ENCODE measurements at places on chromosomes 12 and 14.
A peak's percentile ranks its signal among the peaks of the same experiment; 100 is the strongest.

DNA sequence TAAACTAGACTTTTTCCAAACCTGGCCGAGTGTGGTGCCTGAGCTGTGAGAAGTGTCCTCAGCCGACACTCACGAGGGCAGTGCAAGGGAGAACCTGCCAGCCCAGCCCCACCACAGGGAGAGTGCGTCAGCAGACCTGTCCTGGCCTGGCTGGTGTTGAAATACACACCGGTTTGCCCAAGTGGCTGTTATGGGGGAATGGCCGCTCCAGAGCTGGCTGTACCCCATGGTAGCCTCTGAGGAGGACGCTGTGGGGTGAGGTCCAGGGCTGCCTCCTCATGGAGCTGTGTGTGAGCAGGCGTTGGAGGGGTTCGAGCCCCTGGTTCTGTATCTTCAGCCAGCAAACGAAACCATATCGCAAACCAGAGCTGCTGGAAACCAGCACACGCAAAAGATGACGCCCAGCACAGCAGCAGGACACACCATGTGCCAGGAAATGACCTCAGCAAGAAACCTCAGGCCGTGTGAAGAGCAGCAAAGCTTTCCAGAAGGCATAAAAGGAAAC lies 9.4 kb downstream of the ANKRD9 start:
- no peak for DNase-seq

DNA sequence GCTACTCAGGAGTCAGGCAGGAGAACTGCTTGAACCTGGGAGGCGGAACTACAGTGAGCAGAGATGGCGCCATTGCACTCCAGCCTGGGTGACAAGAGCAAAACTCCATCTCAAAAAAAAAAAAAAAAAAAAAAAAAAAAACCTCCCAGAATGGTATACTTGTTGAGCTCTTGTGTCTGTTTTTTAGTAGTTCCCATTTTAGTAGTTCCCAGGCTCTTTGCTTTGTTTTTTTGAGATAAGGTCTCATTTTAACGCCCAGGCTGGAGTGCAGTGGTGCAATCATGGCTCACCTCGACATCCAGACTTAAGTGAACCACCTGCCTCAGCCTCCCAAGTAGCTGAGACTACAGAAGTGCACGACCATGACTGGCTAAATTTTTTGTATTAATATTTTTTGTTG lies 13.4 kb downstream of the ATXN2 start:
- no peak for DNase-seq

DNA sequence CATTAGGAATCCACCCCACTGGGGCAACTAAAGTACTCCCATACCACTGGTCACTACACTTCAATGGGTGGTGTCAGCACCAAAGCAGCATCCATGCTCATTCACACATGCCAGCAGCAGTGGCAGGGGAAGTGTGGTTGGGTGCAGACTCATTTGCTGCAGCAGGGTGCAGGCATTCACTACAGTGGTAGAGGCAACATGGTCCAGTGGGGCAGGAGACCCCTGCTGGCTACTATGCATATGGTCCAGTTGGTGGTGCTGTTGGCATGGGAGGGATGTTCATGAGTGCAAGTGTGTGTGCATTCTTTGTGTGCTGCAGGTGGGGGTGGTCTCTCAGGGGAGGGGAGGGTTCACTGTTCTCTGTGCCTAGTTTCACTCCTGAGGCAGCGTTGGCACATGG lies 908.4 kb upstream of the NOVA1 start:
- no peak for DNase-seq

DNA sequence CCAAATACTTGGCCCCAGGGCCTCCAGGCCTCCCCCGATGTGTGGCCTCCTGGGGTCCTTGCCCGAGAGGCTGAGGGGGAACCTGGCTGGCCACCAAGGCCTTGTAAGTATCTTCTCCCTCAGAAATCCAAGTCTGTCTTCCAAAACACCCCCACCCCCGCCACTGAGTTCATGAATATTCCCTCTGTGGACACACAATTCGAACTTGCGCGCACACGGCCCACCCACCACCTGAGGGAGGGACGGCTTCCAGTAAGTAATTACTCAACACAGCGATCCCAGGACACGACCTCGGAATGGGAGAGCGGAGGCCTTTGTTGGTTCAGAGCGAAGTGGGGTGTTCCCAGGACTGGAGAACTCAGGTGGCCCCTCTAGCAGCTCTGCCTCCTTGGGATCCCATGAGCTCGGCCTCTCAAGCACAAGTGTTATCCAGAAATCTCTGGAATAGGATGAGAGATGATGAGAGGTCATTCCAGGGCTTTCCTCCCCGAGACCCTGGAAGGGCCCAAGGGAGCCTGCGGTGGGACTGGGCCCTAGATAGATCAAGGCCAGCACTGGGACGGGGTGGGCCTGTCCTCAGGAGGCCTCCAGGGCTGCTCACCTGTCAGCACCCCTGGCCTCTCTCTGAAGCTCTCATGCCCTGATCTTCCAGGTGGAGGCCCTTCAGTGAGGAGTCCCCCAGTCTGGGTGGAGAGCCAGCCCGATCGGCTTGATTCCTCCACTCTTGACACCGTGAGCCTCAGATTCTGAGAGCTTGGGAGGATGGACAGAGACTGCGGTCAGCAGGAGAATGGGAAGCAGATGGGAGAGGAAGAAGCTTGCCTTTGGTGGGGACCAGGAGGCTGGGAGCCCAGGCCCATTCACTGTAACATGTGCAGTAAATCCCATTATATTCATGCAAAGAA lies 219.0 kb upstream of the RTL1 start:
- no peak for DNase-seq

GRCh38 chr12:43210485-43211192 lies 341.4 kb downstream of the ADAMTS20 start:
- DNase-seq, result no peak

GRCh38 chr12:26748741-26749431 lies 84.1 kb downstream of the ITPR2 start:
- DNase-seq, result no peak

DNA sequence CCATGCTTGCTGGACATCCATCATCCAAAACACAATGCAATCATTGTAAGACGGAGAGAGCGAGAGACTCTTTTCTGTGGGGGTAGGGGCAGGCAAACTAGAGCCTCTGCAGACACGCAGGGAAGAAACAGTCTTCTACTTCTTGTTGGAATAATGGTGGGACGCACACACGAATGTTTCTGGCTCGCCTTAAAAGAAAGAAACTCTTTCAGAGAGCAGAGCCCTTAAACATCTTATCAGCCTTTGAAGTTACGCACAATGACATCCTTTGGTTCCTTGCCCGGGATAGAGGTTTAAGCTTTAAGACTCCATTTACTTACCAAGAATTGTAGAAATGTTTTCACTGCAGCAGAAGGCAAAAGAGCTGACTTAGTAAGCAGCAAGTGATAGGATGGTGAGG lies 133.8 kb upstream of the FOXN3 start:
- no peak for DNase-seq

DNA sequence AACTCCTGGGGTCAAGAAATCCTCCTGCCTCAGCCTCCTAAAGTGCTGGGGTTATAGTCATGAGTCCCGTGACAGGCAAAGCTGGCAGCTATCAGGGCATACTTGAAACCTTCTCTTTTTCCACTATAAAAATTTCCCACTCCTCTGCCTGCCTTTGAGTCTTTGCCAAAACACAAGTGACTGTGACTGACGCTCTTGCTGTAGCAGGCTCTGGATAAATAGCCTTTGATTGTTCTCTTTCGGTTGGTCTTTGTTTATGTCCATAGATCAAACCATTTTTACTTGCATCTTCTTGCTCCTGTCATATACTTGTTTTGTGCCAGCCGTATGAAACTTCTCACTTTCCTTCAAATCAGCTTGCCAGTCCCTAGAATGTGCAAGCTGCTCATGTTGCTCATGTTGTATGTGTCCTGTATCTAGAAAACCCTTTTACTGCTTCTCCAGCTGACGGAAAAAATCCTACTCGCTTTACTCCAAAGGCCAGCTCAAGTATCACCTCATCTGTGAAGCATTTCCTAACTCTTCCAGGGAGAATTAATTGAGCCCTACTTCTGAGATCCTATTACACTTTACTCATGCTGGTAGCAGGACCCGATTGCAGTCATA lies 73.1 kb downstream of the RESF1 start:
- DNase-seq, result no peak

GRCh38 chr12:115451780-115452736 lies 768.1 kb upstream of the TBX3 start:
- no peak for DNase-seq

- DNase-seq, result no peak
Measured at GRCh38 chr12:120229487-120230325, 28.8 kb upstream of the RPLP0 start.

- no peak for DNase-seq
Measured at GRCh38 chr12:25052914-25053211, 104.0 kb upstream of the BCAT1 start.

DNA sequence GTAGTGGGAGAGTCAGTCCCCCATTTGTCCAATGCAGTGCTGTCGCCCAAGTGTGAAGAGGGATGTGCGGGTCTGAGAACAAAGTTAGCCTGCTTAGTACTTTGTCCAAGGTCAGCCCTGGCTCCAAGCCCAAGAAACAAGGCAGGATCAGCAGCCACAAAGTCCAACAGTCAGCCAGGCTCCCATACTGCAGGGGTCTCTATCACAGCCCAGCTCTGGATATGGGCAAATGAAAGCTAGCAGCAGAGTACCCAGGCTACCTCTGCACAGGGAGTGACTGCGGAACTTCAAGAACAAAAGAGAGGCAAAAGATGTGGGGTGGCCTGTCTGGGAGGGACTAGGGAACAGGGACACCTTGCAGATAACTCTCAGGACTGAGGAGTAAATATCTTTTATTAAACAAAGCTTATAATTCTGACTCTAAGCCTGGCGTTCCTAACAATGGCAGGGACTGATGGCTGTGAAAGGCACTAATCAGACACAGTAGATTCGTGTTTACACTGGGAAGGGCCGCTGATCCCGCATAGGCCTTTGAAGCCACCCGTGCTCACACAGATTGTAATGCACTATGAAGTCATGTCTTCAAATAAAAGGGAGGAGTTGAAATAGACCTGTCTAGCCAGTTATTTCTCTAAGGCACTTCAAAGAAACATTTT lies 91.0 kb upstream of the EEA1 start:
- no peak for DNase-seq

GRCh38 chr12:49032679-49033447 lies 14.3 kb upstream of the PRKAG1 start:
- DNase-seq, result no peak

- no peak for DNase-seq
Measured at GRCh38 chr14:76073717-76074116, 78.0 kb upstream of the GPATCH2L start.

DNA sequence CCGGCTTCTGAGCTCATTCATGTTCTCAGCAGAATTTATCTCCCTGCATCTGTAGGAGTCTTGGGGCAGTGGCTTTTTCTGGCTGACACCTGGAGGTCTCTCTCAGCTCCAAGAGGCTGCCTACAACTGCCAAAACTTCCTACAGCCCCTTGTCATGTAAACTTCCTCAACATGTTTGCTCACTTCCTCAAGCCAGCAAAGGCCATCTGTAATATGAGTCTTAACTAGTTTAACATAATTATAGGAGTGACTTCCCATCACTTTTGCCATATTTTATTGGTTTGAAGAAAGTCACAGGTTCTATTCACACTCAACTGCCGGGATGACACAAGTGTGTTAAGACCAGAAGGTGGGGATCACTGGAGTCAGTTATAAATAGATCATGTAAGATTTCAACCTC lies 194.0 kb downstream of the VRK1 start:
- DNase-seq, result no peak

- DNase-seq, result no peak
Measured at GRCh38 chr14:71733210-71733883, 198.9 kb upstream of the RGS6 start.

DNA sequence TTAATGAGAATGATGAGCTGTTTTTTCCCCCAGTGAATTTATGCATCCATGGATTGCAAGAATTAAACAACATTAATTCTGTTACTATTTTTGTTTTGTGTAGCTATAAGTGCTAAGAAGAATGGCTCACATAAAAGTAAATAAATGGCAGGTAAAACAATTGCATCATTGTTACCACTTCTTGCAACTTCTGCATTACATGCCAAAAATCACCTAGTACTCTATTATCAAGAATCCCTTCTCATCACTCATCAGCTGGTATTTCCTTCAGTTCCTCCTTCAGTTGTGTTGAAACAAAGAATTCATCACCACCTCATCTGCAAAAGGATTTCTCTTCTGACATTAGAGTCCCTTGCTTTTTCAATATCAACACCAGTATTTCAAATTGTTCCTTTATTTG lies 773 bp downstream of the A2M start:
- no peak for DNase-seq

DNA sequence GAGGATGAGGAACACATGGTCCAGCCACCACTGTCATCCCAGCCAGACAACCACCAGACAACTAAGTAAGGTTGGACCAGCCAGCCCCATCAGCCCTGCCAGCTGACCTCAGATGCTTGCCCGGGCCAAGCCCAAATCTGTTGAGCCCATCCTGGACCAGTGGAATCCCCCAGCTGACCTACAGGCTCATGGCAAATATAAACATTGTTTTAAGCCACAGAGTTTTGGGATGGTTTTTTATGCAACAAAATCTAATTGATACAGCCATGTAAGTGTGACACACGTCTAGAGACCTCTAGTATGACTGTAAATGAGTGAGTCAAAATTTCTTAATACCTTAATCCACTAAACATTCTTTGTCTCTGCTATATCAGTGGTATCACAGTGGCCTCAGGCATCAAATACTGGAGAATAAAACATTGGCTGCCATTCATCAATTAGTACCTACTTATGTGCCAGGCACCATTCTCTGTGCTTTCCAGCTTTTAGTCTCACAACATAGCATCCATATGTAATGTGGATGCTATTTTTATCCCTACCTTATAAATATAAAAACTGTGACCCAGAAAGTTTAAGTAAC lies 24.2 kb upstream of the NT5DC3 start:
- DNase-seq, result no peak

DNA sequence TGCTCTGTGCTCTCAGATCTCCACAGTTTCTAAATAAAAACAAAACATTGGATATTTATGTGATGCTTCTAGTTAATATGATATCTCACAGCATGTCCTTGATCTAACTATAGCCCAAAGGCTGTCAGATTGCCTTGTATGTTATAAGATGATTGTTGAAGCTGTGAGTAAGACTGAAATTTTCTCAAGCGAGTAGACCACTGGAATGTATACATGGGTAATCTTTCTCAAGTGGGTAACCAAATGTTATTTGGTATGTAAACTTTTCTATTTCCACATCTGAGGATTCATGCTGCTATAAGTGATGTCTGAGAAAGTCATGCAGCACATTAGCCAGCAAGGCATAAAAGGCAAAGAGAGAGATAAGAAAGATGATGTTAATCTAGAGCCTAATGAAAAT lies 886.7 kb downstream of the NRXN3 start:
- no peak for DNase-seq

DNA sequence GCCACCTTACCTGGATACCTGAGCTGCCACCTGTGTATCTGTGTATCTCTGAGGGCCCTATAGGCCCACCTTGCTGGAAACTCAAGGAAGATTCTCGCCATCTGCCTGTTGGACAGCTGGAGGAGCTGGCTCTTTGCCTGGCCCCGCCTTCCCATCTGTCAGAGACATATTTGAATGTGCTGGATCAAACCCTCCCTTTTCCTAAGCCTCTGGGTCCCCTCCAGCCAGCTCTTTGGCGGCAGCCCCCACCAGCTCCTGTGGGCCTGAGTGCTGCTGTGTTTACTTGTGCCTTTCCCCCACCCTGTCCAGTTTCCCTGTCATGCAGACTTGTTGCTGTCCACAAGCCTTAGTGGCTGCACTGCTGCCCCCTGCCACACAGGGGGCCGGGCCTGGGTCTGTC lies 55.9 kb upstream of the SRSF5 start:
- DNase-seq, result peak; percentile 62

Measured in D721Med (cell line).